HEK293T (cell line): ENCODE measurements at places on chromosomes 4 and X.

- peak; percentile 23 for DNase-seq
Measured at GRCh38 chrX:51461053-51462044, 35.0 kb downstream of the NUDT11 start.

GRCh38 chr4:118981171-118981838 is 92.7 kb downstream of the SYNPO2 start:
- no peak for DNase-seq

DNA sequence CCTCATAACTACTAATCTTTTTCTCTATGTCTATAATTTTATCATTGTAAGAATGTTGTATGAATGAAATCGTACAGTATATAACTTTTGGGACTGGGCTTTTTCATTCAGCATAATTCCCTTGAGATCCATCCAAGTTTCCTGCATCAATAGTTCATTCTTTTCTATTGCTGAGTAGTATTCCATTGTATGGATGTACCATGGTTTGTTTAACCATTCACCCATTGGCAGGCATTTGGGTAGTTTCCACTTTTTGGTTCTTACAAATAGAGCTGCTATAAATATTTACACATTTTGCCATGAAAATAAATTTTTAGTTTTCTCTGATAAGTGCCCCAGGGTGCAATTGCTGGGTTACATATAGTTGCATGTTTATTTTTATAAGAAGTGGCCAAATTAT is 659.8 kb downstream of the RAPGEF2 start:
- DNase-seq = no peak

DNA sequence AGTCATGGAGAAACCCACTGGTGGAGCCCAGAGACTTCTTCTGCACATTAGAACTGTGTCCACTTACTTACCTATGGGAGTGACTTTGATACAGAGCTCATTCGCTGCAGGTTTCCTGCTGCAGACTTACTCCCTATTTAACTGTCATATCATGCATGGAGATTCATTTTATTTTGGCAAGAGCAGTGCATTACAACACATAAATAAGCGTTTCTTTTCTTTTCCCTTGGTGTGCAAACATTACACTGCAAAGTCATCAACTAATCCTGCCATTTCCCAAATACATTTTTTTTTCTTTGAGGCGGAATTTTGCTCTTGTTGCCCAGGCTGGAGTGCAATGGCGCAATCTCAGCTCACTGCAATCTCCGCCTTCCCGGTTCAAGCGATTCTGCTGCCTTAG is 230.9 kb upstream of the SFRP2 start:
- no peak for DNase-seq

DNA sequence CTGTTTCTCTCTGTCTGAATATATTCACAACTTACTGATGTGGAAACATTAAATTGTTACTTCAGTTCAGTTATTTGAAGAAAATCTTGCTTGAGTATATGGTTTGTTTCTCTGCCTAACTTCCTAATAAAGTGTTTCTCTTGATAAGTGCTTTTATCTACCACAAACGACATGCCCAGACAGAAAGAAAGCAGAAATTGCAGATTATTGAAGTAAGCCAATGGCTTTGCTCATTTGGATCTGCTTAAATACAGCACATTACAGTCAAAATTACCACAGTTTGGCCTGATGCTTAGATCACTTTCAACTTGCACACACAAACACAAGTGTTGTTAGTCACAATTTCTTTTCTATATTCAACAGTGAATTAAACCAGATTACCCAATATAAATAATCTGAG is 68.0 kb downstream of the ATOH1 start:
- DNase-seq = no peak

- DNase-seq = no peak
Measured at GRCh38 chr4:114807357-114807756, 208.8 kb downstream of the UGT8 start.

DNA sequence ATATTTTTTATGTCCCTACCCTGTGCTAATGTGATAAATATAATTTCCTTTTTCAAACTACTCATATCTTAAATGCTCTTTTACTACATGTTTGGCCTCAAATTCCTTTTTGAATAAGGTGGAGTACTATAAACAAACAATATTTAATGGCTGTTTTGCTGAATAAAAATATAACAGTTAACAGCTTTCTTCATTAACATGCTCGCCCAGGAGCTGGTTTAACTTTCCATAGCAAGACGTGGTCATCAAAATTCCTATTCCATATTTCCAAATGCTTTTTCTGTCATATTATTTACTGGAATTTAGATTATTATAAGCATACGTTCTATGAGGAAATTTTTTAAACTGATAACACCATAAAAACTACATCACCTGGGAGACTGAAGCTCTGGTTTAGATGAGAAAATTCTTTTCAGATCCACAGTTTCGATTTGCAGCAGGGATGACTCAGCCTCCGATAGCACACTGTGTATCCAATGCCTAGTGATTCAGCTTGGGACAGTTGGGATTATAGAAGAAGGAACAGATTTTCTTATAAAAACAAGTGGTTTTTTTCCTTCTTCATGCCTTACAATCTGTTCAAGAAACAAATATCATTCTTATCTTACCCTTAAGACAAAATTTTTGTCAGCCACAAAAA is 129.1 kb downstream of the FBXO8 start:
- DNase-seq = no peak

DNA sequence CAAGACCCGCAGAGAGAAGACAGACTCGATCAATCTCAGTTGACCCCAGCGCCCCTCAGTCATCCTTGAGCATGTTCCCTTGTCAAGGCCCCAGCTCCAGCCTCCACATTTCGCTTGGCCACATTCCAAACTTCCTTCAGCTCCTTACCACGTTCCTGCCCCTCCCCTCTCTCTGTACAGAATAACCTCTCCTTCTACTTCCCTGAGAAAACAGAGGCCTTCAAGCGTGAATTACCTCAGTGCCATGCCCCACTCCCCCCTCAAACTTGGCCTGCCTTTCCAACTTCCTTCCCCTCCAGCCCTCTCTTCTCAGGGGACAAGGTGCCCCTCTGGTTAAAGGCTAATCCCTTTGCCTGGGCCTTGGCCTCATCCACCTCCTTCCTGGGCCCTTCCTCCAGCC is 3.2 kb upstream of the RIPPLY1 start:
- no peak for DNase-seq

- no peak for DNase-seq
Measured at GRCh38 chrX:70592091-70592490, 147.5 kb downstream of the DLG3 start.

DNA sequence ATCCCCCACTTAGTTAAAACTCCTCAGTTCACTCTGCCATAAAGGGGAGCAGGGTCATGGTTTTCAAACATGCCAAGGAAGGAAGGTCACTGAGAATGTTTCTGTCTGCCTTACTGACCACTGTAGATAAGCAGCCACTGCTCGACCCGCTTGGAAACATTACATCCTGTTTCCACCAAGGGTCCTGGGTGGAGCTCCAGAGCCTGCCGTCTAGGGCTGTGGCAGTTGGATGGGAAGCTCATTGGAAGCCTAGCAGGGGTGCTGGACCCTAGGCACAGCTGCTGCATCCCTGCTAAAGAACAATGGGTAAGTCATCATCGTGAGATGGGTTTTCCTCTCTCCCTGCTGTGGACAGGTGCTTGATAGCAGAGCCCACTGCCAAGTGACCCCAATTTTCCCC is 76.0 kb upstream of the SRD5A3 start:
- no peak for DNase-seq

DNA sequence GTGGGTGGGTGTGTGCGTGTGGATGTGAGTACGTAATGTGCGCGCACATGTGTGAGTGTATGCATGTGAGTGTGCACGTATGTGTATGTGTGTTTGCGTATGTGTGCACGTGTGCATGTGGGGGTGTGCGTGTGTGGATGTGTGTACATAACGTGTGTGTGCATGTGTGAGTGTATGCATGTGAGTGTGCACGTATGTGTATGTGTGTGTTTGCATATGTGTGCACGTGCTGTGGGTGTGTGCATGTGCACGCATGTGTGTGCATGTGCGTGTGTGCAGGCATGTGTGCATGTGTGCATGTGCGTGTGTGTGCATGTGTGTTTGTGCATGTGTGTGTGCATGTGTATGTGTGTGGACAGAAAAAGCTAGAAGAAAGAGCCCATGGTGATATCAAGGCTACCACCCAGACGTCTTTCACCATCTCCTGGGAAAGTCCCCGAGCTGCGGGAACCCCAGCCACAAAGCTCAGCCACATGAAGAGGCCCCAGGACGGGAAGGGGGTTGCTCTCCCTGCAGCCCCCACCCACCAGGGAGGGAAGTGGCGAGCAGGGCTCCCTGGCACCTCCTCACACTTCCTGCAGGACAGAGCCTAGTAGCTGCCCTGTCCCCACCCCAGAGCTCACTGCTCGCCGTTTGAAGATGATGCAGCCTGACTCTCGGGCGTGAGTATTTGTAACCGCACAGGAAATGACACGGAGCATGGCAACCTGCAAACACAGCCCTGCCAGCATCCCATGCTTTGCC is 108.3 kb downstream of the DCTD start:
- no peak for DNase-seq

DNA sequence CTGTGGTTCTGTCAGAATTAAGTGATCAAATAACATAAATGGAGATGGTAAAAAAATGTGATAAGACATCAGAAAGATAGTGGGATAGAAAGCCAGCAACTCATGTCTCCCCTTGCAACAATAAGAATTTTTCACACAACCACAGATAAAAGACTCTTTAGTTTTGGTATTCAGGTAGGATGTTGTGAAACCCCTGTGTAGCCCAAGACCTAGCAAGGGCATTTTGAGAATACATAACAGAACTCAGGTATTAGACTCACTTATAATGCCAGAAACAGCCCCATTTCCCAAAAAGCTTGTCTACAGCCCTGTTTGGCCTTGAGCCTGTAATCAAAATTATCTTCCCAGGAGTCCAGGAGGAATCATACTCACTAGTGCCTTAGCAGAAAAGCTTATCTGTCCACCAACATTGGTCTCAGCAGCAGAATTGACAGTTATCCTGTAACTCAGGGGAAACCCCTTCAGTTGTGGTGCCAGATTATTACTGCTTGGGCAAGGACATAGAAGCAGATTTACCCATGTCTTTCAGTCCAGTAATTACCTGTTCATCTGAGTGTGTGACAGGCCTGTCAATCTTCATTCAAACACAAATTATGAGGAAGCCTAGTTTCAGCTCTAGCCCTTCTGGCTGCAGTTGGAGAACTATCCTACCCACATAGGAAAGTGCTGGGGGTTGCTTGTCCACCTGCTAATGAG is 41.0 kb upstream of the UGT2B17 start:
- DNase-seq = no peak

DNA sequence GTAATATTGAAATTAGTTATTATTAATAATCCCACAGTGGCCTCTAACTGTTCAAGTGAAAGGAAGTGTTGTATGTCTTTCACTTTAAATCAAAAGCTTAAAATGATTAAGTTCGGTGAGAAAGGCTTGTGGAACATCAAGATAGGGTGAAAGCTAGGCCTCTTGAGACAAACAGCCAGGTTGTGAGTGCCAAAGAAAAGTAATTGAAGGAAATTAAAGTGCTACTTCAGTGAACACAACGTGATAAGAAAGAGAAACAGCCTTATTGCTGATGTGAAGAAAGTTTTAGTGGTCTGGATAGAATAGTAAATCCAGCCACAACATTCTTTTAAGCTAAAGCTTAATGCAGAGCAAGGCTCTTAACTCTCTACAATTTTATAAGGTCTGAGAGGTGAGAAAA is 42.6 kb upstream of the IL13RA2 start:
- no peak for DNase-seq

DNA sequence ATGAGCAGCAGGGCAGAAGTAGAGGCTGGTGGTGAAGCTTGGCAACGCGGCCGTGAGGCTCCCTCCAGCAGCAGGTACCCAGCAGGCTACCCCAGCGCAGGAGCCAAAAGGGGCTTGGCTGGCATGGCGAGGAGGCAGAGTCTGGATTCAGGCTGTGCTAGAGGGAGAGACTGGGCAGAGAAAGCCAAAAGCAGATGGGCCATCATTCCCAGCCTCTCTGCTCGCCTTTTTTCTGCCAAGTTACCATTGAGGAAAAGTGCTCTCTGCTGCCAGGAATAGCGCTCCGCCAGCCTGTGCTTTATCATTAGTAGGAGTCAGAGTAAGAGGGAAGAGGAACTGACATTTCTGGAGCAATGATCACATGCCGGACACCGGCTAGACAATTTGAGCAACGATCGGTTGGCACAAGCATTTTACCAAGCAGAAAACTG is 28.7 kb upstream of the MAP3K15 start:
- DNase-seq = no peak

DNA sequence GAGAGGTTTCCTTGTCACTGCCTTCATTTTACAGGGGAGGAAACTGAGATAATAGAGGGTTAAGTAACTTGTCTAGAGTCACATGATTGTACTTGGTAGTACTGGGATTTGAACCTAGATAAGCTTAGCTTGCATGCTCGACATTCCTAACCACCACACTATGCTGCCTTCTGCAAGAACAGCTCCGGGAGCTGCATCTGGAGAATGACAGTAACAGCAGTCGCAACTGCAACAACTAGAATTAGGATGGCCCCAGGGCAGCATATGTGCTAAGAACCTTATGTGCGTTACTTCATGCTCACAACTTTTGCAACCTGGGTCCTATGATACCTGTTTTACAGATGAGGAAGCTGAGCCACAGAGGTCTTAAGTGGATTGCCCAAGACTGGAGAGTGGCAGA is 89.5 kb upstream of the LCORL start:
- DNase-seq = no peak

- DNase-seq = no peak
Measured at GRCh38 chrX:29130905-29131304, 543.7 kb downstream of the IL1RAPL1 start.
